ENCODE measurements at places on chromosomes 6 and 20.

- DNase-seq: no peak
Measured at GRCh38 chr6:136890194-136890839, 31.8 kb upstream of the SLC35D3 start.

DNA sequence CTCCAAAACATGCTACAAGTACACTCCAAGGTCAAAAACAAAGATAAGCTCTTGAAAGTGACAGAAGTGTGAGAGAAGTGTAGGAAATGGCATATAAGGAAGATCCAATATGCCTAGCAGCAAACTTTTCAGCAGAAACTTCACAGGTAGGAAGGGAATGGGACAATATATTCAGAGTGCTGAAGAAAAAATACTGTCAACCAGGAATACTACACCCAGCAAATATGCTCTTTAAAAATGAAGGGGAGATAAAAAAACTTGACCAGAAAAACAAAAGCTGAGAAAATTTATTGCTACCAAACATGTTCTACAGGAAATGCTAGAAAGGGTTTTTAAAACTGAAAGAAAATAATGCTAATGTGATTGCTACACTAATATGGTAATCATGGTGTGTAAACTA lies 46.2 kb downstream of the THBS2 start:
- no peak for DNase-seq

- no peak for DNase-seq
Measured at GRCh38 chr20:41072915-41073314, 44.3 kb downstream of the TOP1 start.

- no peak for DNase-seq
Measured at GRCh38 chr6:92791403-92791802, 628.0 kb downstream of the EPHA7 start.

- DNase-seq: no peak
Measured at GRCh38 chr20:44083220-44083933, 103.6 kb downstream of the JPH2 start.

- no peak for DNase-seq
Measured at GRCh38 chr6:119887666-119888065, 538.1 kb upstream of the MAN1A1 start.

GRCh38 chr20:55446301-55446700 lies 559.0 kb downstream of the CBLN4 start:
- DNase-seq: no peak

DNA sequence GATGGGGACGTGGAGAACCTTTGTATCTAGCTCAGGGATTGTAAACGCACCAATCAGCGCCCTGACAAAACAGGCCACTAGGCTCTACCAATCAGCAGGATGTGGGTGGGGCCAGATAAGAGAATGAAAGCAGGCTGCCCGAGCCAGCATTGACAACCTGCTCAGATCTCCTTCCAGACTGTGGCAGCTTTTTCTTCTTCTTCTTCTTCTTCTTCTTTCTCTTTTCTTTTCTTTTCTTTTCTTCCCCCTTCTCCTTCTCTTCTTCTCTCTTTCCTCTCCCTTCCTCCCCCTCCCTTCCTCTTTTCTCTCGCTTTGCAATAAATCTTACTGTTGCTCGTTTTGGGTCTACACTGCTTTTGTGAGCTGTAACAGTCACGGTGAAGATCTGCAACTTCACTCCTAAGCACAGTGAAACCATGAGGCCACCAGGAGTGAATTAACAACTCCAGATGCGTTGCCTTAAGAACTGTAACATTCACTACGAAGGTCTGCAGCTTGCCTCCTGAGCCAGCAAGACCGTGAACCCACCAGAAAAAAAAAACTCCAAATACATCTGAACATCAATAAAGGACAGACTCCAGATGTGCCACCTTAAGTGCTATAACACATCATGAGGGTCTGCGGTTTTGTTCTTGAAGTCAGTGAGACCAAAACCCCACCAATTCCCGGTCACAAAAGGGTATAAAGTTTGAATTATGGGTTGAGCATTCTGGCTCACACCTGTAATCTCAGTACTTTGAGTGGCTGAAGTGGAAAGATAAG lies 19.6 kb upstream of the SERPINB1 start:
- no peak for DNase-seq

GRCh38 chr6:125699591-125699990 lies 49.8 kb upstream of the HEY2 start:
- DNase-seq: no peak

DNA sequence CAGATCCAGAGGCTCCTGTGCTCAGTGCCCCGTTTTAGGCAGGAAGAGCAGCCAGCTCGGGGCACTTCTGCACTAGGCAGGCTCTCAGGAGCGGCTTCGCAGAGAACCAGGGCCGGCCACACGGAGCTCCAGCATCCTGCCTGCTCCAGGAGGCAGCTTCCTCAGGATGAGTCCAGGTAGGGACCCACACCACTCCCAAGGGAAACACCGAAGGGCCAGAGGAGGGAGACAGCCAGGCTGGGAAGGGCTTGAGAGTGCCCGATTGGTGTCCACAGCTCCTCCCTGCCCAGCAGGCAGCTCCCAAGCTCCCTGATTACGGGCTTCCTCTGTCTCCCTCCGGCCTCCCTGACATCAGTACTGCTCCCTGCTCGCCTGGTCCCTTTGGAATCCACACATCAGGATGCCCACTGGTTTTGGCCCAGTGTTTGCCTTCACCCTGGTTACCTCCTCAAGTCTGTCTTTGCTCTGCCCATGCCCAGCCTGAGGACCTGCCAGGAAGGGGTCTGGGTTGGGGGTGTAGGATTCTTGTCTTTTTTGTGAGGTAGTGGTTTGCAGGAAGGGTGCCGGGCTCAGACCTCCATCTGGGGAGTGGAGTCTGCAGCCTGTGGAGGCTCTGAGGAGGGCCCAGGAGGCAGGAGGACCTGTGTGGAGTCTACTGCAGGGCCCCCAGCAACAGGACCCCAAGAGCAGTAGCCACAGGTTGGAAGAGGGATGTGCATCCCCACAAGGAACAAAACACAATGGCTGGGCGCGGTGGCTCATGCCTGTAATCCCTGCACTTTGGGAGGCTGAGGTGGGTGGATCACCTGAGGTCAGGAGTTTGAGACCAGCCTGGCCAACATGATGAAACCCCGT lies 11.2 kb upstream of the PYGB start:
- no peak for DNase-seq

DNA sequence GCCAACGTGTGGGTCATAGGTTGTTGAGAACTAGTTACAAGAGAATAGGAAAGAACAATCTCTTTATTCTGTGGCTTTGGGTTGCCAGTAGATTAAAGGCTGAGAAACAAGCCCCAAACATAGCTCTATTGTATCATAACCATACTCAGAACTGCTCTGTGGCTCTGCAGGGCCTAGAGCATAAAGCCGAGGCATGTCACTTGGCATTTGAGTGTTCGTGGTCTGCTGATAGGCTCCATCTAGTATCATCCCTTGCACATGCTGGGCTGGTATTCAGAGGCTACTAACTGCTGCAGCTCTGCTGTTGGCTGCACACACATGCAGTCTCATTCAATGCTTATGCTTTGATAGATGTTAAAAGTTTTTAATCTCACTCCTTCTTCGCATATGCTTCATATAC lies 157.9 kb downstream of the OGFRL1 start:
- DNase-seq: no peak

GRCh38 chr20:4183361-4183760 lies 168.0 kb upstream of the RNF24 start:
- DNase-seq: no peak

DNA sequence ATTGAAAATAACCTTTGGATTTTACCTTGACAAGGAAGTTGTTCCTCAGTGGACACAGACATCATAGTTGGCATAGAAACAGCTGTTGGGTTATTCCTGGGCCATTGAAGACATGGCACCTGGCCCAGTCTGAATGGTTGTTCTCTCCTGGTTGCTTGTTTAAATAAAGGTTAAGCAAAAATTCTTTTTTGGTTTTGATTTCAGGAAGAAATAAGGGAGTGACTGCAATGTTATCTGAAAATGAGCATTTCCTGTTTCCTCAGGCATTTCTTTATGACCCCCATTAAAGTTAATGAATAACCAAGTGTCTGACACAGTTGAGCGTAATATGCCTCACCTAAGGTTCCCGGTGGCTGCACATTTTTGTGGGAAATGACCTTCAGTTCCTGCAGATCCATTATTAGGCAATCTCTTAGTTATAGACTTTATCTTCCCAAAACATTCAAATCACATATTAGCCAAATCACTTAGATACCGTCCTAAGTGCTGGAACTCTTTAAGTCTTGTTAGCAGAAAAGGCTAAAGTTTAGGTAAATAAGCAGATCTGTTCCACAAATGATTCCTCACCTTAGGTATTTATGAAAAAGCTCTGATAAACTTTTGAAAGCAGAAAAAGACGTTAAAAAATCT lies 648.7 kb upstream of the FLRT3 start:
- DNase-seq: no peak

GRCh38 chr6:5087389-5087788 lies 2.2 kb downstream of the PPP1R3G start:
- DNase-seq: no peak

GRCh38 chr6:164690702-164691500 lies 618.5 kb downstream of the C6orf118 start:
- DNase-seq: no peak

DNA sequence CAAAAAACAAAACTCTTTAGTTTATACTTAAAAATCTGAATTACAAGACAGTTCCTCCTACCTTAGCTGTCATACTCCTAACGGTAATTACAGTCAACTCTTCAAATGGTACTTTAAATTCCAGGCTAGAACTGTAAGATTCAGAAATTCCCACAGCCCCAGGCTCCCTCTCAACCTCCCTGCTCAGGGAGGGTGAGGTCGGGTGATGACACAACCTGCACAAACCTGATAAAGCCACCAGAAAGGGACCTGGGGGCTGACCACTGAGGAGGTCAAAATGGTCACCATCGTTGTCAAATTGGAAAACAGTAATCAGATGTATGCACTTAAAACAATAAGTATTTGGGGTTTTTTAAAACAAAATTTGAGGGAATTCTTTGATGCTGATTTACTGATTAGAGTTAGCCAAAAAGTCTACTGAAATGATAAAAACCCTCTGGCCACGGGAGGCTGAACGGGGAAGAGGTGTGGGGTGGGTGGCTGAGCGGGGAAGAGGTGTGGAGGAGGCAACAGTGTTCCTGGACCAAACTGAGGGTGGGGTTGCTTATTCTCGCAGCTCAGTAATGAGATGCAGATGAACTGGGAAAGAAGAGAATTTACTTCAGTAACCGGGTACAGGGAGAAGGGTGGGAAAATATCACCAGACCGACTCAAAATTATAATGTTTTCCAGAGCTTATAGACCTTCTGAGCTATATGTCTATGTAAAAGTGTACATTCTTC lies 52.4 kb downstream of the SLC22A1 start:
- DNase-seq: no peak

DNA sequence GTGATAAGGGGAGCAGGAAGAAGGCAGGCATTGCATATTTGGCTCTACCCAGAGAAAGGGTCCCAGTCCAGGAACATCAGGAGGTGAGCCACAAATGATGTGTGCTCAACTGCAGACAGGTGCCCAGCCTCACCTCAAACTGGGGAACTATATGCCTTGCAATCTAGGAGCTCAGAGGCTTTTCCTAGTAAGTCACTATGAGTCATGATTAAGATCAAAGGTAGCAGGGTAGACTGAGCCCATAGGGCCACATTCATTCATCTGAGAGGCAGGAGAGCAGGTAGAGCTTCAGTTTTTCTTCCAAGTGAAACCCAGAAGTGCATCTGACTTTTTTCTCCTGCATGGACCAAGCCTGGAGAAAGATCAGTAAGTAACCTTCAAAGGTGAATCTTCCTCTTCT lies 31.3 kb downstream of the MARCKS start:
- no peak for DNase-seq

- no peak for DNase-seq
Measured at GRCh38 chr6:130671119-130671518, 156.1 kb upstream of the SMLR1 start.
